ENCODE measurements at places on chromosomes 3 and 15. TPM values are rescaled to one million over a fixed set of nuclear protein-coding genes. Genes with fewer than 3 reads are reported as not detected.
A peak's percentile ranks its signal among the peaks of the same experiment; 100 is the strongest.

Gene ARPP21
- not detected for polyA plus RNA-seq

Gene SLC9C1
- polyA plus RNA-seq = not detected

Gene EPHA3
- not detected for polyA plus RNA-seq

Gene CPNE9
- not detected for polyA plus RNA-seq

Gene CCDC13
- 0.33 TPM for polyA plus RNA-seq

Gene ALG3
- polyA plus RNA-seq = 73.2 TPM

Gene ZIC4
- not detected for polyA plus RNA-seq

Gene B3GNT5
- not detected for polyA plus RNA-seq

- no peak for DNase-seq
Measured at GRCh38 chr3:15681668-15682067, 80.1 kb downstream of the BTD start.

DNA sequence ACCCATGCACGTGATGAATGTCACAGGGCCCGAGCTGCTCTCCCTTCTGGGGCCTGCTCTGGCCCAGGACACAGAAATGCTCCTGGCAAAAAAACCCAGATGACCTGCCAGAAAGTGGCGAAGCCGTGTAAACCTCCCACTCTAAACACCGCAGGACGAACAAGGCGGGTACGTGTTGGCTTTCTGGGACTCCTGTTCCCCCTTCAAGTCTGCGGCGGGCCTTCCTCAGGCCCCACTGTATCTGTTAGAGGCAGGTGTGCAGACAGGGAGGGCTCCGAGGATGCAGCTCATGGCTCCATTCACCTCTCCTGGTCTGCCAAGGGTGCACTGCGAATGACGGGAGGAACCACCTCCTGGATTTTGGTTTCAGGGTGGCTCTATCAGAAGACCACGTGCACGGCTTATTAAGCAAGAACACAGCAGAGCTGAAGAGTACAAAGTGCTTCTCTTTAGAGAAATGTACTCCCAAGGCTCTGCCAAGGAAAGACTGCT lies 173.8 kb downstream of the ADAMTS17 start:
- no peak for DNase-seq

DNA sequence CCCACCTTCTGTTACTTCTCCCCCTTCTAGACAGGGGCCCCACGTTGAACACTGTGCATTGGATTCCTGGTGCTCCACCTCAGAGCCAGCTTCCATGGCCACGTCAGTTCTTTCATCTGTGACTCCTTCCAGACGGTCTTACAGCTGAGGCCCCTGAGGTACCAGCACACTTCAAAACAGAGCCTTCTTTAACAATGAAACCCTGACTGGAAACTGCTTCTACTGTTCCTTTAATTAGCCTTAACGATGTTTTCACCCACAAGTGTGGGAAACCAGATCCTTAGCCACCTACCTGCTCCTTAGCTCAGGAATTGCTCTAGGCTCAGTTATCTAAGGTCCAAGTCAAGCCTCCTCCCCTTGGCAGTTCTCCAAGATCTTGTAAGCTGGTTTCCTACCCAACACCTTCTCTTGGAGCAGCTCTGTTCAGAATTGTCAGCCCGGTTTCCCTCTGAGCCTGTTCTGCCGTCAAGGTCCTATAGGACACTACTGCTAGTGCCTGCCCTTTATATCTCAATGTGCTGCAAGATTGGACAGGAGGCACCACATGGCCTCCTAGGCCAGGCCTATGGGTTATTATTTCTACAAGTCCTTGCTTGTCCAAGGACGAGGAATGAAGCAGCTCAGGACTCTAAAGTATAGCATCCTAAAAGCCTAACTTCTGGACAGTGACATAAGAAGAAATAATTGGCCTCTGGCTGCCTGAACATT lies 80.7 kb downstream of the FMN1 start:
- DNase-seq = no peak

DNA sequence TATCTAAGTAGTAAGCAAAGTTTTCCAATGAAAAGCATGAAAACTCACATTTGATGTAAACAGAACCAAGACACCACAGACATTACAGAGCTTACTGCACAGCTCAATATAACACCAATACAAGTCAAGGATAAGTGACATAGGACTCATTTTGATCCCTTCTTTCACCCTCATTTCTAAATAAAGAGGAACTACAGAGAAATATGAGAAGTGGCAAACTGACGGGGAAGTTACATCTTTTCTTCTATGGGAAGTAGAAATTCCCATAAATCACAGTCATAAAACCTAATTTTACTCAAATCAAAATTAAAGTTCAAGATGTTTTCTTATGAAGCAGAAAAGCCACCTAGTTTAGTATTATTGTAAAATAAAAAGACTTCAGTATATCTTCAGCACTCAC lies 3.8 kb downstream of the ATG3 start:
- DNase-seq = no peak

GRCh38 chr3:115706311-115706829 lies 83.1 kb downstream of the GAP43 start:
- DNase-seq = no peak

DNA sequence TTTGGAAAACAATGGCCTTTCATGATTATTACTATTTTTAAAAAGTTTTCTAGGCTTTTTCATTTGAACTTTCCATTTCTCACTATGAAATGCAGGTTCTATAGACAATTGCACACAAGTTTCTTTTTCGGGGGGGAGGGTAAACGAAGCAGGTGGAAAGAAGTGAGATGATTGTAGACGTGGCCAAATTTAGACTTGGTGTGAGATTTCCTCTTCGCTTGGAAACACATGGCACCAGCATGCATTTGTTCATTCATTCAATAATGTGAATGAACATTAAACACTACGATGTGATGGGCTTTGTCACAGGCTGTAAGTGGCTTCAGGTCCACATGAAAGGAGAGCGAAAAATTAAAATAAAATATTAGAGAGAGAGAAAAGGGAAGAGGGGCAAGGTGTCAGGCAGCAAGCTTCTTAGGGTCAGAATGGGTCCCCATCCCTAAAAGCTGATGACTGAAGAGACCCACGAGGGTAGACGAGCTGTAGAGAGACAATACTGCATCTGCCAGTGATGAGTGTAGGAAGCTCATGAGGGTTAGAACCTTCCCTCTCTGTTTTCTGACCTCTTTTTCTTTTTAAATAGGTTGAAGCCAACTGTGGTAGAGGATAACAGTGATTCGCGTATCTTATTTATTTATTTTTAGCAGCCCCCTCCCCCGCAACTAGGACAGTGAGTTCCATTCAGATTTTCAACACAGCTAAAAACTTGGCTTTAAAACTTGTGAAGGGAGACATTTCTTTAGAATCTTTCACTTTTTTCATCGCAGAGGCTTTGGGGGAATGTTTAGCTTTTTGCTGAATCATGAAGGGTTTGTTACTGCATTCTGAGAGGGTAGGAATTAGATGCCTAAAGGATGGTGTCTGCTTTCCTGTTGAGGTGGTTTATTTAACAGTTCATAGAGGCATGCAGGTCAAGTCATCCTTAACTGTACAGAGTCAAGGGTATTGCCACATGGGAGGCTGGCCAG lies 36.2 kb downstream of the GAP43 start:
- DNase-seq = no peak

GRCh38 chr3:178295292-178295912 lies 240.8 kb upstream of the KCNMB2 start:
- no peak for DNase-seq

DNA sequence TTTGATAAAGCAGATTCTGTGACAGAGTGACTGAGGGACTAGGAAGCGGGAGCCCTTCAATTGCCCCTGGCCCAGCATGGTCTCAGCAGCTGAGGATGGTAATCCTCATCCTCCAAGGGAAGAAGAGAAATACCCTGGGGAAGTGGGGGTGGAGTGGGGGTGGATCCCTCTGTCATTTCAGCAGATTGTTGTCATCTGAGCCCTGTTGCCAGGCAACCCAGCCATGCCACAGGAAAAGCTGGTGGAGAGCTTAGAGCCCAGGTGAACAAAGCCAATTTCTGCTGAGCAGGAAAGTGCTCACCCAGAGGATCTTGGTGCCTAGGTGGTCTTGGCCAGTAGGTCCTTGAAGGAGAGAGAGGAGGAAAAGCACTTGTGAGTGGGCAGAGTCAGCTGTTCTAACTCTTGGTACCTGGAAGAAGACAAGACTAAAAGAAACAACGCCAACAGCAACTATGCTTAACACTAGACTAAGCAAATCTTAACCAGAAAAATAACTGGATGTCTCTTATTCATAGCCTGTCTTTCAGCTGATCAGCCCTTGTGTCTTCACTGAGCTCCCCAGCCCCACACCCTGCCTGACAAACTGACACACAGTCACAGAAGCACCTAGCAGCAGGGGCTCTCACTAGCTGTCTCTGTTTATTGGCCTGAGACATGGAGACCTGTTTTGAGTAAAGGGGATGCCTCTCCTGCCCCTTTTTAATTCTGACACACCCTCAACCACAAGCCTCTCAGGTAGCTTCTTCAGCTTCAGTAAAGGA lies 40.1 kb upstream of the DCLK3 start:
- no peak for DNase-seq

DNA sequence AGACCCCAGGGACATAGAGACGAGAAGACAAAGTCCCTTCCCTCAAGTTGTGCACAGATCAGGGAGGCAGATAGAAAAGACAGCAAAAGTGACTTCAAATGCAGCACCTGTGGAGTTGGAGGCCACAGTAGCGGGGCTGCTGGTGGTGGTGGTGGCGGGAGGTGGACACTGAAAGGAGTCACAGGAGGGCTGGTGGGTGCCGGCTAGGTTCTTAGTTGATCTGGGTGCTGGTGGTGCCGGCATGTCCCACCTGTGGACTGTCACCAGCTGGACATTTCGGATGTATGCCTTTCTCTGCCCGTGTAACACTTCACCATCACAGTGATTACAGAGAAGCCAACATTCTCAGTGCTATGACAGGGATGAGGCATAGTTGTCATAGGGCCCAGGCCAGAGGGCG lies 49.2 kb upstream of the MTMR10 start:
- no peak for DNase-seq

GRCh38 chr15:31128919-31129768 lies 27.6 kb upstream of the TRPM1 start:
- DNase-seq = peak; percentile 63

GRCh38 chr3:17411157-17411877 lies 331.1 kb downstream of the TBC1D5 start:
- DNase-seq = no peak

DNA sequence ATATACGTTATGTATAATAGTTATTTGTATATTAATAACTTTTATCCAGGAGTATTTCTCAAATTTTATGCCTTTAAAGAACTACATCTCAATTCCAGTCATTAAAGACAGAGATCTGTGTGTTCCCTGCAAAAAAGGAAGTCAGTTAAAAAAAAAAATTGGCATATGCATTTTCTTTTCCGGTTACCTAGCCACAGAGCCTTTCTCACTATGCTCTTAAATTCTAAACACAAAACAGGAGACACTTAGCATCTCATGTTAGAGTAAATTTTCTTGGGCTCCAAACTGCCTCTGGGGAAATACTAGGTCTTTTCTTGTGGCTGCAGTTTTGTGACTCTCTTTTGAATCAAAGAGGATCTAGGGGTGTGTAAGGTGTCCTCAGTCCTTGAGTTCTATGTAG lies 105.9 kb downstream of the KCNH8 start:
- DNase-seq = no peak

GRCh38 chr3:126475413-126476114 lies at the start of gene ZXDC:
Gene ZXDC (minus strand): TSS chr3:126475891. CDS start chr3:126475865, 26 bp downstream.
- DNase-seq = peak; percentile 91

DNA sequence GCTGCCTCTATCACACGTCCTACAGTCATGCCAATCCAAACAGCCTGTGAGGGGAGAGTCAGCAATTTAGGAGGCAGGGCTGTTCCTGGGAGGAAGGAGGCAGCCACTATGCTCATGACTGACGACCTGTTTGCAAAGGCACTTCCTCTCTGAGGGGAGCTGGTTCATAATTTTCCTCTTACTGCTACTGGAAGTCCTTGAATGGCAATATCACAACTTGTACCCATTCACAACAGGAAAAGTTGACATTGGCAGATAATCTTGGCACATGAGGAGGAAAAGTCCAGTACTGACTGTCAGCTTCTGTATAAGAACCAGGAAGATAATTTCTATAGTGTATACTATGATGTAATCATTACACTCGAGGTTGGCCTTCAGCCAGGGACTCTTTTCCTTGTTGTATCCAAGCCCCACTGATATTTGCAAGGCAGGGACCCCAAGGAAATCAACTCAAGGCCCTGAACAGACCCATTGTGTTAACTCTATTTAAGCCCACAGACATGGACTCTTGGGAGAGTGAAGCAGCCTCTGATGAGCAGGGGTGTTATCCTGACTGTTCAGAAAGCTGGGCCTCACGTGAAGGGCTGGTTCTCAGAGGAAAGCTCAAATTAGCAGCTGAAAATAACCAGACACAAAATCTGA lies 267.3 kb upstream of the ADAMTS9 start:
- DNase-seq = no peak

GRCh38 chr15:50879016-50879617 lies 29.4 kb upstream of the AP4E1 start:
- no peak for DNase-seq

DNA sequence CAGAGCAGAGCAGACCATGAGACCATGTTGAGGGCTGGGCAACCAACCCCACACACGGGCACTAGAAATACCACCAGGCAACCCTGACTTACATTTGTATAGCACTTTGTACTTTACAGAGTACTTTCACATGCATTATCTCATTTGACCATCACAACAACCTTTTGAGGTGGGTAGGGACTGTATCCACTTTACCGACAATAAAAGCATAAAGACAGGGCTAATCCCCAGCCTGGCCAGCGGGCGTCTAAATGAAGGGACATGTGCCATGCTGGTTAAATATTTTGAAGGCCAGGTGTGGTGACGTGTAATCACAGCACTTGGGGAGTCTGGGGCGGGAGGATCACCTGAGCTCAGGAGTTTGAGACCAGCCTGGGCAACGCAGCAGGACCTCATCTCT lies 23.6 kb downstream of the RASGRP1 start:
- DNase-seq = no peak

DNA sequence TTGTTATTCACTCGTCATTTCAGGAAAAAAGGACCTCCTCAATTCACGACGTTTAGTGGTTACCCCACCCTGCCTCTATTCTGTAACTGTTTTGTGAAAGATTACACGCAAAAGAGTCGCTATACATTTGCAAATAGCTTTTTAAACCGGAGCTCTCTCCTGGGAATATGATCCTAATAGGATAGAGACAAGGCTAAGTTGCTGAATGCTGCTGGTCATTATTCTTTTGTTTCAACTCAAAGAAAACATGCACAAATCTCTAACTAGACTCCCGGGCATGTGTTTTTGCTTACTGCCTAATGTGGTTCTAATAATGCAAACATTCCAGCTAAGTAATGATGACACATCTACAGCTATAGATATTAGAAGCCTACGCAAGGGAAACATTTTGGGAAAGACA lies 214.6 kb upstream of the MDFIC2 start:
- no peak for DNase-seq

DNA sequence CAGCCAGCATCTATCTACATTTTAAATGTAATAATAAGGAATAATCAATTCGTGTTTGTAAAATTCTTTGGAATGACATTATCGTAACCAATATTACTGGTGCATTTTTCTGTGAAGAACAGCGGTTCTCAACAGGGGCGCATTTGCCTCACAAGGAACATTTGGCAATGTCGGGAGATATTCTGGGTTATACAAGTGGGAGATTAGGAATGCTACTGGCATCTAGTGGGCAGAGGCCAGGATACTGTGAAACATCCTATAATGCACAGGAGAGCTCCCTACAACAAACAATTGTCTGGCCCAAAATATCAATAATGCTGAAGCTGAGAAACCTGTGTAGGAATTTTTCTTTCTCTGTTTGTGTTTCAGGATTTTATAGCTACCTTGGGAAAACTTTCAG lies 25.0 kb downstream of the ACP3 start:
- no peak for DNase-seq

DNA sequence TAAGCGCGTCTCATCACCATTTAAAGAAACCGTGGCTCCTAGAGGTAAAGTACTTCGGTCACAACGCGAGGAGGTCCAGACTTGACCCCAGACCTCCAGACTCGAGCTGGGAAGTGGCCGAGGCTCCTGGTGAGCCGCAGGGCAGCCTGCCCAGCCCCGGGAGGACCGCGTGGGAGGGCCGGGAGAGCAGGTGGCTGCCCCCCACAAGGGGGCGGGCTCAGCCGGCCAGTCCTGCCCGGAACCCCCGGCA lies at the start of gene SLC27A2:
SLC27A2 (plus strand) TSS at position 228 of the 250 bp plus-strand sequence. CDS start 232 bp downstream, outside the sequence.
- no peak for DNase-seq

All from CD8-positive, alpha-beta memory T cell (primary cell).